Activated T-helper 1 cell treated with anti-CD3 and anti-CD28 coated beads, Interleukin-2, amount 50 U/mL, for 16 hours (primary cell): ENCODE measurements at places on chromosomes 3 and 15.
A peak's percentile ranks its signal among the peaks of the same experiment; 100 is the strongest.

GRCh38 chr3:128322030-128323022, 144.4 kb downstream of the DNAJB8 start:
- peak; percentile 24 for DNase-seq

DNA sequence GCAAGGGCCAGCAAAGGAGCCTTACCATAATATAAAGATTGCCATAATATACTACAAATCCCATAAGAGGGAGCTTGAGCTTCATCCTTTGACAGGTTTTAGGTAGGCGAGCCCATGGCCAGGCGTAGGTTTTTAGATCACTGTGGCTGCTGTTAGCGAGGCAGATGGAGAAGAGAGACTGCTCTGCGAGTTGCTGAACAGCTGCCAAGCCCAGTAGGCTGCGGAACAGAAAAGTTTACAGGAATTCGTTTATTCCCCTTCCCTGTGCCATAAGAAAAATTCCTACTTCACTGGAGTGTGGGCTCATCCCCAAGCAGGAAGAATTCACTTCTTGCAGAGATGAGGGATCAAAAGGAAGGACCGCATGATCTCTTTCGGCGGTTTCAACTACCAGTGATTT, 30.5 kb downstream of the TMED3 start:
- no peak for DNase-seq

DNA sequence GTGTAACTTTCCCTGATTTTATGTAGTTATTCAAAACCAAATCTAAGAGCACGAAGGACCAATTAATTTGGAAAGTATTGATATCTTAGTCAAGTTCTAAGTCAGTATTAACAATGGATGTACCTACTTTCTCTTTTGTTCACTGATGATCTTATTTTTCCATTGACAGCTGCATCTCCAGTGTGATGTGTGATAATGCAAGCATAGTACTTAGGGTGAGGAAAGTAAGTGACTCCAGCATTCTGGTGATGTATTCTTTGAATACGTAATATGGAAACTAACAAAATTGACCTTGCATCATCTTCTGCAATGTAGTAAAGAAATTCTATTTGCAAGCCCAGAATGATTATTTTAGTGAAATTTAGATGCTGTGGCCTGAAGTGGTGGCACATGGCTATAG, 22.4 kb downstream of the FBXW12 start:
- no peak for DNase-seq

DNA sequence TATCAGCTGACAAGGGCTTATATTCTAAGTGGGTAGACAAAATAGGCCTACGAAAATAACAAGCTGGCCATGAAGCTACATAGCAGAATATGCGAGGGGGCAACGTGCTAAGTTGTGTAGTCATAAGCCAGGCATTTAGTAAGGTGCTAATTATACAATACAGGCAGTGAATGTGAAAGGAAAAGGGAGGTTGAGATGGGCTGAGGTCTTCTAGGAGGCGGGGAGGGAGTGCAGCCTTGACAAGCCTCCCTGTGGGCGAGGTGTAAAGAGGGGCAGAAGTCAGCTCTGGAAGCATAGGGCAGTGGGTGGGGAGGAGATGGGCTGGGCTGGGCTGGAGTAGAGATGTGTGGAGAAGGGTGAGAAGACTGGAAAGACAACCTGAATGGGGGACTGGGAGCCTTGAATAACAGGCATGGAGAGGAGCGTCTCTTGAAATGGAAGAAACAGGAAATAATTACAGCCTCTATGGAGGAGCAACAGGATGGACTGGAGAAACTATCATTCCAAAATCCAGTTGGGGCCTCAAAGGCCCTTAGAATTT, 1.2 kb downstream of the TIGIT start:
- DNase-seq = no peak

GRCh38 chr15:75198560-75199356, 2.9 kb upstream of the C15orf39 start:
- no peak for DNase-seq

GRCh38 chr3:94036909-94037507, 8.6 kb upstream of the STX19 start:
- DNase-seq = no peak

DNA sequence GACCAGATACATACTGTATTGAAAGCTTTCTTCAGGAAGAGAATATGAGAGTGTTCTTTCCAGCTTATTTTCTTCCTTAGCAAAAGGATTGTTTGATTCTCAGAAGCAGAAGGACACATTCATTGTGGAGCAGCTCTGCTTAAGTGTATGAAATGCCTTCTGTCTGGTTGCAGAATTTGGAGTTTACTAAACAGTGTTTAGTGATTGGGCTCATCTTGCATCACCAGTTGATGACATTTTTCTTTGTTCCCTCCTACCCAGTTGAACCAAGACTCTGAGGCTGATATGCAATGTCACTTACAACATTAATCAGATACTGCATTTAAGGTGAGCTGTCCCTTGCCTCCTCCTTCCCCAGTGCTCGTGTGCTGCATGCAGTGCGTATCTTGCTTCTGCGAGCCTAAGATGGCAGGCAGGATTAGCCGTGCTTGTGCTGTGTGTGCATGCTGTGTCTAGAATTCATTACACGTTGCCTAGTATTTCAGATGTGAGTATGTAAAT, 18.4 kb downstream of the ZBTB38 start:
- DNase-seq = no peak

GRCh38 chr15:60057554-60057953, 53.4 kb downstream of the FOXB1 start:
- DNase-seq = no peak

- DNase-seq = no peak
Observed at GRCh38 chr3:186515125-186515524, 29.1 kb downstream of the CRYGS start.

- DNase-seq = no peak
Observed at GRCh38 chr3:161905520-161906132, 409.0 kb downstream of the OTOL1 start.

GRCh38 chr3:47016934-47017435, 37.5 kb downstream of the NBEAL2 start:
- no peak for DNase-seq
